ENCODE measurements at places on chromosomes 4 and X.

GRCh38 chr4:146023334-146023967, 84.8 kb upstream of the ZNF827 start:
- no peak for DNase-seq

DNA sequence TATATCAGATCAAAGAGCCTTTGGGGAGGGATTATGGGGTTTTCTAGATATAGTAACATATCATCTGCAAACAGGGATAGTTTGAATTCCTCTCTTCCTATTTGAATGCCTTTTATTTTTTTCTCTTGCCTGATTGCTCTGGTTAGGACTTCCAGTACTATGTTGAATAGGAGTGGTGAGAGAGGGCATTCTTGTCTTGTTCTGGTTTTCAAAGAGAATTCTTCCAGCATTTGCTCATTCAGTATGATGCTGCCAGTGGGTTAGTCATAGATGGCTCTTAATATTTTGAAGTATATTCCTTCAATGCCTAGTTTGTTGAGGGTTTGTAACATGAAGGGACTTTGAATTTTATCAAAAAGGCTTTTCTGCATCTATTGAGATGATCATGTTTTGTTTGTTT, 25.6 kb upstream of the ABCB7 start:
- no peak for DNase-seq

DNA sequence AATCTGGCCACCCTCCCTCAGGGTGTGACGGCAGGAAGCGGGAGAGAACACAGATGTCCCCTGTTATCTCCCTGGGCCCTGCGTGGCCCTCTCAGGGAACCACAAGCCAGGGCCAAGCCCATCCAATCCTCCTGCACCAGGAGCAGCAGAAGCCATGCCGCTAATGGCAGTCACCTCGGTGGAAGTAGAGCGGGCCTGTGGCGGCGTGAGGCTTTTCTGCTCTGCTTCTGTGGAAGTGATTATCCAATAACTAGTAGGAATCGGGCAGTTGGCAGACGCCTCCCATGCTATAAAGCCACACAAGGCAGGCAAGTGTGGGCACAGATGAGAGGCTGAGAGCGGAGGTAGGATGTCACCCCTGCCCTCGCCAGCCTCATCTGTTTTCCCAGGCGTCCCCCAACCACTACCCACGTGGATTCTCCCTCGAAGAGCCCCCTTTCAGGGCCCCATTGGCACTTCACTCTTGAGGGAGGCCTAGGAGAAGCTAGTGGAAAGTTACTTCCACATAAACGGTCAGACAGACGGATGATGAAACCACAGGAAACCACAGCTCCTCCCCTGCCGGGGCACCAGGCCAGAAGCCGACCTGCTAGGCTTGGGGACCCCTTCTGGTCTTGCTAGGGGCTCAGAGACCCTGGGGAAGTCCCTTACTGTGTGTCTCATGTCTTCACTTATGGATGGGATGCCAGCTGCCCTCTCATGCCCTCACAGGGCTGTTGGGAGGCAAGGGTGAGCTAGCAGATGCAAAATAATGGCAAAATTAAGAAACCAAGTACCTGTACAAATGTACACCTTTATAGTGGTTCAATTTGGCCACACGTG, 18.8 kb upstream of the TMSB4X start:
- peak; percentile 31 for DNase-seq

- DNase-seq = no peak
These were observed 23.9 kb upstream of the FAM193A start for GRCh38 chr4:2512396-2513135.

GRCh38 chr4:117847849-117848248, 186.4 kb upstream of the NDST3 start:
- no peak for DNase-seq

DNA sequence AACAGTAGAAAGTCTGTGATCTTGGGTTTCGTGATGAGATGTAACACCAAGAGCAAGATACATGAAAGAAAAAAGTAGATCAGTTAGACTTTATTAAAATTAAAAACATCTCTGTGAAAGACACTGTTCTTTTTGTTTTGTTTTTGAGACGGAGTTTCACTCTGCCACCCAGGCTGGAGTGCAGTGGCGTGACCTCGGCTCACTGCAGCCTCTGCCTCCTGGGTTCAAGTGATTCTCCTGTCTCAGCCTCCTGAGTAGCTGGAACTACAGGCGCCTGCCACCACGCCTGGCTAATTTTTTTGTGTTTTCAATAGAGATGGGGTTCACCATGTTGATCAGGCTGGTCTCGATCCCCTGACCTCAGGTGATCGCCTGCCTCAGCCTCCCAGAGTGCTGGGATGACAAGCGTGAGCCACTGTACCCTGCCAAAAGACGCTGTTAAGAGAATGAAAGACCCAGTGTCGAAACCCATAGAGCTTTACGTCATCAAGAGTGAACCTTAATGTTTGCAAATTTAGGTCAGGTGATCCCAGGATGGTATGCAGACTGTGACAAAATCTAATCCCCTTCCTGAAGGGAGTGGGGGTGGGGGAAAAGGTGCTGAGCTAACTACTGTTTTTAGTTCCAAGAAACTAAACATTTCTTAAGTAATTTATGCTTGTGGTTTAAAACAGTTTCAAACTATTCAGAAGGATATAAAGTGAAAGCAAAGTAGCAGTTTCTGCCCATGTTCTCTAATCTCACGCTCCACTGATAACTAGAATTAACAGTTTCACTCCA, 8.0 kb downstream of the OFD1 start:
- no peak for DNase-seq

- no peak for DNase-seq
These were observed 13.6 kb upstream of the ABLIM2 start for GRCh38 chr4:8171984-8172924.
